Myocyte (in vitro differentiated cells): ENCODE measurements at places on chromosomes 3 and 15.

GRCh38 chr3:130834476-130834875, 59.4 kb upstream of the ATP2C1 start:
- no peak for DNase-seq

- DNase-seq, result no peak
Measured at GRCh38 chr15:75677465-75678323, 30.0 kb downstream of the SNX33 start.

DNA sequence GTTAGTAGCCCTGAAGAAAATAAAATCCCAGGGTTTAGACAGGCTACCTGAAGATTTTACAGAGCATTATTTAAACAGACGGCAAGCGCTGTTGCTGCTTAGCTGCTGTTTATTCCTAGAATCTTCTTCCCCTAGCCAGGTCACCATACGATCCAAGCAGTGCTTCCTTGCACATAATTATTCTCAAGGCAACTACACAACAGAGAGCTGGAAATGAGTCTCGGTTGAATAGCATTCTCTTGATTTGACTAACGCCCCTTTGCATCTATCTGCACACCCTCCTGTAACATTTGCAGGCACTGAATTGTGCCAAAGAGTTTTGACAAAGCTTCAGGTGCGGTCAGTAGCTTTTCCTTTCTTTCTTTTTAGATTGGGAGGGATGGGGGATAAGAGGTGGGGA, 564.4 kb downstream of the TBL1XR1 start:
- no peak for DNase-seq

GRCh38 chr3:135239615-135239884, 444.5 kb downstream of the EPHB1 start:
- no peak for DNase-seq

DNA sequence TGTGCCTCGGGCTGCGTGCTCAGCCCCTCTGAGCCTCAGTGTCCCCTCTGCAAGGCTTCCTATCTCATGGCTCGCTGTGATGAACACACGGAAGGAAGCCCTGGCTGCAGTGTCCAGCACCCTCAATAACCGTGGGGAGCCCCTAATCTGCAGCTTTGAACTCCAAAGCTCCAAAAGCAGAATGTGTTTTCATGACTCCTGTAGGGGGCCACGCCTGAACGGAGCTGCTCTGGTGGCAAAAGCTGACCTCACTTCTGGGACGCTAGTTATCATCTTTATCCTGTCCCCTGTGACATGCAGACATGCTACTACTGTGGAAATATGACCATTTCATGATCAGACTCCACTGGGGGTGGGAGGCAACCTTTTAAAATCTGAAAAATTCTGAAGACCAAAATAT, 98.8 kb downstream of the SEC22A start:
- DNase-seq, result no peak

- no peak for DNase-seq
Measured at GRCh38 chr3:166660962-166661361, 719.1 kb downstream of the ZBBX start.

GRCh38 chr15:99931703-99932603, 198.7 kb upstream of the LYSMD4 start:
- DNase-seq, result peak; percentile 69
